HS-5 (cell line): ENCODE measurements at places on chromosomes 4 and X.
A peak's percentile ranks its signal among the peaks of the same experiment; 100 is the strongest.

DNA sequence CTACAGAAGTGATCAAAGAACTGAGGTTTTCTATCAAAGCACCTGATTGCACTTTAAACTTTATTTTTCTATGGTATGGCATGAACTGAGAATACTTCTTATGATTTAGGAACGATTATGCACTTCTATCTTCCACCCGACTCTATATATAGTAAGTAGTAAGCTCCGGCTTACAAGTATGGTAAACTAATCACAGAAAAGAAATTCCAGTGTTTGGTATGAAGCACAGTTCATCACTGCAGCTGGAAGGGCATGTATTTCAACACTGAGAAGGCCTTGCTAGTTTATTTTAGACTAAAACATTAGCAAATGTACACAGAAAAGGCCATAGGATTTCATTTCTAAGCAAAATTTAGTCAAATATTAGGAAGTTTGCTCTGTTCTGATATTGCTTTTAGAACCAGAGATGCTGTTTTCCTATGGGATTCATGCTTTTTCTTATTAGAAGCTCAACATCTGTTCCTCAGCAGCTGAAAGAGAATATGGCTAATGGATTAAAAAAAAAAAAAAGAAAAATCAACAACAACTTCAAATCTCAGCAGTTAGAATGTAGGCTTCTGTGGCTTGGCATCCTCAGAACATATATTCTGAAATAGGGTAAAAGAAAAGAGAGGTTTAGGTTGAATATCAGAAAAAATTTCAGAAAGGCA lies 273.5 kb downstream of the C4orf33 start:
- no peak for DNase-seq

DNA sequence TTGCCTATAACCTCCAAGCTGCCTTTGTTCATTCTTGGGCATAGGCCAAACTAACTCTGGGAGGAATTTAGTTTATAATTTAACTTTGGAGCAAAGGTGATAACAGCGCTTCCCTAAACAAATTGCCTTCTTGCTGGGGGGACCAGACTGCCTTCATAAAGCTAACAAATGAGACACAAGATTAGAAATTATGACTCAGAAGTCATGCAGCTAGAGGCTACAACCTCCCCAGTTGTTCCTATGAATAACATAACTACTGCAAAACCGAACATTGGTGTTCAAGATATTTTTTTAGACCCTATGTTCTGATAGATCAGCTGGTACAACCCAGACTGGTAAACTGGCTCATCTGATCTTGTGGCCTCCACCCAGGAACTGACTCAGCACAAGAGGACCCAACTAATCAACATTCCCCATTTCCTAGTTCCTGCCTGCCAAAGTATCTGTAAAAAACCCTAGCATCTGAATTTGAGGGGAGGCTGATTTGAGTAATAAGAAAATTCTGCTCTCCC lies 22.0 kb upstream of the TMPRSS11B start:
- no peak for DNase-seq

GRCh38 chr4:111883557-111883999 lies 261.7 kb upstream of the FAM241A start:
- DNase-seq, result no peak

DNA sequence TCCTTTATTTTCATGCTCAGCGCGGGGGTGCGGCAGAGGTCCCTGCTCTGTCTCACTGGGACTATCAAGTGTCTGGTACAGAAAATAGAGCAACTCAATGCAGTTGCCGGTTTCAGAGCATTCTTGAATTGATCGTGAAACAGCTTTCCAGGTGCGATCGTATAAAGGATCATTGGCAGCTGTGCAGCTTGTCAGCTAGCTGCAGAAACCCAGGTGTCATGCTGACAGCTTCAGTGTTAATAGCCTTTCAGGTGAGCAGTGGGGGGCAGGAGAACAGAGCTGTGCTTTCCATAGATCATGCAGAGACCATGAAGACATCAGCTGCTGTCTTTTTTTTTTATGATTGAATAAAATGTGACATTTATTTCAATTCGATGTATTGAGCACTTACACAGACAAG lies 583.9 kb downstream of the NLGN4X start:
- no peak for DNase-seq

- no peak for DNase-seq
Observed at GRCh38 chrX:43728002-43728401, 71.9 kb downstream of the MAOA start.

GRCh38 chr4:102104278-102104677 lies 241.0 kb downstream of the SLC39A8 start:
- no peak for DNase-seq

GRCh38 chr4:156756118-156756517 lies 215.5 kb downstream of the PDGFC start:
- DNase-seq, result no peak

DNA sequence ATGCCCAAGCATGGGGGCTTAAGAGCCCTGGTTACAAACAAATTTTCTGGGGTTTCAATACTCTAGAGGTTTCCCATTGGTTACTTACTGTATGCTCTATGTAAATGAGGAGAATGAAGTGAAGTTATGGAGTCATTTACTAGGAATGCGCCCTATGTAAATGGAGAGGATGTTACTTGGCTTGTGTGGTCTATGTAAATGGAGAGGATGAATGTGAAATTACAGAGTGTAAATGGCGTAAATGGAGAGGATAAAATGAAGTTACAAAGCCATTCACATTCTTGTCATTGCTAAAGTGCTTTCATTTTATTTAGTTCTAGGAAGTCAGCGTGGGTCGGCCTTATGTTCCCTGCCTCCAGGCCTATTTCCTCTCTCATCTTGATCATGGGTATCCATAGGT lies 810.5 kb upstream of the ADGRL3 start:
- no peak for DNase-seq

- no peak for DNase-seq
Observed at GRCh38 chrX:637660-638481, 7.3 kb downstream of the SHOX start.

DNA sequence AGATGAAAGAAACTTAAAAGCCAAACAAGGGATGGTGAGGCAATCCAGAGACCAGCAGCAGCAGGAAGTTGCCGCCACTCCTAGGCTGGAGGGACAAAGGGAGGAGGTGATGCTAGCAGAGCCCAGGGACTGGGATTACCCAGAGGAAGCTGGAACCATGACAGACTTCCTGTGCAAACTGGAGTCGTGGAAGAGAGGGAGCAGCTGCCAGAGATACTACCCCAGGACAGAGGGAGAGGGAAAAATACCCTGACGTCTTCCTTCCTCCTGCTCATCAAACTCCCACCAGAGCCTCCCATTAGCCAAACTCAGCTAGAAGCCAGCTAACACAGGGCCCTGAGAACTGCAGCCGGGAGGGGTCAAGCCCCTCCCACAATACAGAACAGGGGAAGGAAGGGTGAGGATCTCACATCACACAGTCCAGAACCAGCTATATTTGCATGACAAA lies 101.2 kb upstream of the KLF3 start:
- DNase-seq, result no peak

GRCh38 chrX:302975-303374 lies 15.6 kb downstream of the GTPBP6 start:
- no peak for DNase-seq

DNA sequence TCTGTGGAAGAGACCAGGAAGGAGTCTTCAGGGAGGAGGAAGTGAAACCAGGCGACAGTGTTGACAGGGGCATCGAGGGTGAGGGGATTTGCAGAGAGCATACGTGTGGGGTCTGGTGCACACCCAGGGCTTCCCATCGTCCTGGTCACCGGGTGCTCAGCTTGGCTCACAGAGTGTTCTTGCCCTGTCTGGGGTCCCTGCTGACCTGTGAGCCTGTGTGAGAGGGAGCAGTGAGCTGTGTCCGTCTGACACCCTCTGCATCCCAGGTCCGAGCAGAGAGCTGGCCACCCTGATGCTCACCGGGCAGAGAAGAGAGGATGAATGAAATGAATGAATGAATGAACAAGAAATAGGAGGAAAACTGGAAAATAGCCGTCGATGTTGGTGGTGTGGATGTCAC lies 46.5 kb downstream of the CPZ start:
- DNase-seq, result no peak

- no peak for DNase-seq
Observed at GRCh38 chr4:56247646-56248045, 139.6 kb downstream of the AASDH start.

DNA sequence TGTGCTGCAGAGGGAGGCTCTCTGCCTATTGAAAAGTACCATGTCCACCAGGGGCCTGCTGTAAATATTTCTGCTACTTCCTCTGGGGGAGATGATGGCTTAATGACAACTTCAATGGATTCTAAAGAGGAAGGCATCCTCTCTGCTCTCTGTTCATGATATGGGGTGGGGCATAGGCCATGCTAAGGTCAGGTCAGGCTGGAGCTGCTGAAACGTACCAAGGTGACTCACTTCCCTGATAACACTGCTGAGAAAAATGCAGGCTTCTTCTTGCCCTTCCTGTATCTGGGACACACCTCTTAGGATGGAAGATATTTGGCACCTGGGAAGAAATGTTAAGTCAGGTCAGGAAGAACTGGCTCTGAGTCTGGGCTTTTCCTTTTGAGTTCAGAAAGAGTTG lies 31.5 kb downstream of the HS3ST1 start:
- DNase-seq, result no peak

DNA sequence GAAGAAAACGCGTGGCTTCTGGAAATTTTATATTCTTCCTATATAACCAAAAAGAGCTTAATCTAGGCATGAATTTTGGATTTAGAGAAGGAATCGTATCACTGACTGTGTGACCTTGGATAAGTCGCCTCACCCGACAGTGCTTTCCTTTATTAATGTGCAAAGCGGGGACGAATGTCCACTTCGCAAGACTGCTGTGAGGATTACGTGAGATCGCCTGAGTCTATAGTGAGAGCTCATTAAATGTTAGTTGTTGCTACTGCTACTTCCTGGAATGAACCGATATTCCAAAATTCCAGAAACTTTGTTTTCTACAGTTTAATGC lies 448 bp upstream of the TBC1D8B start:
- DNase-seq, result no peak

GRCh38 chr4:14874990-14875389 lies 127.3 kb upstream of the CPEB2 start:
- DNase-seq, result no peak

DNA sequence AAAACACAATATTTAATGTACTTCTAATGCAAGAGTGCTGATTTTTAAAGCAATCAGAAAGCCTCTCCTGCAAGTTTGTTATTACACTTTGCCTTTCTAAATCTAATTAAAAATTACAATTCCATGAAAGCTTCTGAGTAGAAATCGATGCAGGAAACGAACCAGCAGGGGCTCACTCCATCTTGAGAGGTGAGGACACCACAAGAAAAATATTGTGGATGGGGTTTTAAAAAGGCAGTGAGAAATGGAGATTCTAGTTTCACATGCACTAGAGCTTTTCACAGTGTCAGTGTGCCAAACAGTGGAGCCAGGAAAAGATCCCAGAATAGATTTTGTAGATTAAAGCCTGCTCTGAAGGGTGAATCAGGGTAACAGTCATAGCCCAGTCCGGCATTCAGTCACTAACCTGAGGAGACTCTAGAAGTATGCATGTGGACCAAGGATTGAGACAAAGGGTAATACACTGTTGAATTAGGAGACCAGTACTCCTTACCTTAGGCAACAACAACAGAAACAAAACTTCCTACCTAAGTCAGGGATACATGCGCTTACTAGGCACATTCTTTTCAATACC lies 362.3 kb downstream of the NAF1 start:
- DNase-seq, result no peak

DNA sequence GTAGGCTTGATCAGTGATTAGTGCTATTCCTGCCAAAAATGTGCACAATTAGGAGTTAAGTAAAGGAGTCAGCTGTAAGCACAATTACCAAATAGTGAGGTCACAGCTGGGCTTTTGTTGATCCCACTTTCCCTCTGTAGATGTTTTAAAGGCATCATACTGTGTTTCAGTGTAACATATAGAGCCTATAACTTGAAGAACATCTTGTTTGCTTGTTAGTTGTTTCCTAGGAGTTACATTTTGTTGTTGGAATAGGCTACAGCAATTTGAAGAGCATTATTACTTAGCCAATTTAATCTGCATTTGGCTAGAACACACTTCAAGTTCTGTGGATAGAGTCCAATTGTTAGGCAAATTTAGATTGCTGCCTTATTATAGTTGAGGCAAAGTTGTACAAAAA lies 210.7 kb upstream of the MAD2L1 start:
- no peak for DNase-seq

- peak; percentile 16 for DNase-seq
Observed at GRCh38 chrX:133645977-133646718, 230.9 kb upstream of the GPC4 start.

DNA sequence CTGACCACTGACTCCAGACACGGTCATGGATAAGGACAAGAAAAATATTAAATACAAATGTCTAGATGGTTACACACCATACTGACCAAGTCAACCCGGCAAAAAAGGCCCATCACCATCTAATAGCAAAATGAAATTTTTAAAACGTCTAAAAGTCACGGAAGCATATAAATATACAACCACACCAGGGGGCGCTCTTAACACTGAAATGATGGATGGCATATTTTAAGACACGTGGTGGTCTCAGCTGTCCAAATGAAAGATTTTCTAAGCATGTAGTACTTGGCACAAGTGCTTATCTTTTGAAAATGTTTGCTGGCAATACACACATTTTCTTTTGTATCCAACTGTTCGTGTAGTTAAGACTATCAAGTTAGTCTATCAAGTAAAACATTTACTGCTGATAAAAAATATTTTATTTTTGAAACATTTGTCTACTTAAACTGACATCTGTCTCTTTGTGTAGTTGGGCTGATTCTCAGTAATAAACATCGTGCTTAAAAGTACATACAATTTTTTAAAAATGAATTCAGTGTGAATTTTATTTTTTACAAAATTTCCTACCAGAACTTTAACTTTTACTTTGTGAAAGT lies 64.6 kb downstream of the COX7B2 start:
- DNase-seq, result peak; percentile 26

DNA sequence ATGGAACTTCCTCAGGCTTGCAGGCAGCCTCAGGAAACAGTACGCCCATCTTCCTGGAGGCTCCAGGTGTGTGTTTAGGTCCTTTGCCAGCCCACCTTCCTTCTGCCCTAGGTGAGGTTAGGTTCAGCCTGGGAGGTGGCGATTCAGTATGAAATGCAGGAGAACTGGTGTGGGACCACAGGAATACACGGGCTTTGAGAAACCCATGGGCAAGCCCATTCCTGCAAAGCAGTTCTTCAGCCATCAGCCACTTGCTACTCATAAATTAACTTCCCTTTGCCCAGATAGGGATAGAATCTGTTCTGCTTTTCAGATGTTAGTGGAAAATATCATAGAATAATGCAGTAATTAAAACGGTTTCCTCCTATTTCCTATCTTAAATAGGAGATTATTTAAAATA lies 32.2 kb downstream of the TBC1D14 start:
- DNase-seq, result no peak

DNA sequence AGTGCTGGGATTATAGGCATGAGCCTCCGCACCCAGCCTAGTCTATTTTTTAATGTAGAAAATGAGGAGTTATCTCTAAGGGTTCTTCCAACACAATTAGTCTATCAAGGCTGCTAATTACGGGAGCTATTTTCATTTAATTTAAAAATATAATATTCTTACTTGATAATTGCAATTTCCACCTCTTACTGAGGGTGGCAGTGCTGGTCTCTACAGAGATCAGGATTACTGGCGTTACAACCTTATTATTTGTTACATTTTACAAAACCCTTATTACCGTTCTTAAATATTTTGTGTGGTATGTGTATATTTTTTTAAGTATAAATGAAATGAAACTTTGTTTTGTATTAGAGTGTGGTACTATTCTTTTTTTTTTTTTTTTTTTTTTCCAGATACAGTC lies 17.6 kb upstream of the GK start:
- DNase-seq, result no peak

- DNase-seq, result no peak
Observed at GRCh38 chr4:157791236-157791635, 381.6 kb downstream of the GASK1B start.

GRCh38 chr4:67480810-67481209 lies 64.5 kb downstream of the CENPC start:
- no peak for DNase-seq
